ENCODE measurements at places on chromosomes 5 and 9.

DNA sequence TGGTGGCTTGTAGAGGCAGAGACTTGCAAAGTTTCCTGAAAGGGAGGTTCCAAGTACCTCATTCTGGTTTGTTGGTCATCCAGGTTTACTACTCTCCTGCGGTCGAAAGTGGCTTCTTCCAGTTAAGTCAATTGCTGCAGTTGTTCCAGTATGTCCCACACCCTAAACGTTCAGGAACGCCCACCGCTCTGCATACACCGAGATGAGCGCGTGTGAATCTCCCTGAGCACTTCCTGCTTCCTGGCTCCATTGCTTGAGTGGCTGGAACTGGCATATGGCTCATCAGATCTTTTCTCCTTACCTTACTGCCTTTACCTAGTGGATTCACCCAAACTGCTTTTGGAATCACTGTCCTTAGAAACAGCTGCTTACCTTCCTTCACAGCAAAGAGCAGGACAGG is 59.1 kb upstream of the GLIS3 start:
- no peak for DNase-seq

GRCh38 chr9:87613265-87614111 is 112.4 kb upstream of the CTSL start:
- no peak for DNase-seq

DNA sequence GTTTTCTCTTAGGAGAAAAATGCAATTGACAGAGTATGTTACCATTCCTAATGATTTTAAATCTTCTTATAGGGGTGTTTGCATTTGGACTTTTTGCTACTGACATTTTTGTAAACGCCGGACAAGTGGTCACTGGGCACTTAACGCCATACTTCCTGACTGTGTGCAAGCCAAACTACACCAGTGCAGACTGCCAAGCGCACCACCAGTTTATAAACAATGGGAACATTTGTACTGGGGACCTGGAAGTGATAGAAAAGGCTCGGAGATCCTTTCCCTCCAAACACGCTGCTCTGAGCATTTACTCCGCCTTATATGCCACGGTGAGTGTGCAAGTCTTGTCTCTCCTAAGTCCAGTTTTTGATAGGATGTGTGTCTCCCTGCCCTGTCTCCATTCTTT is 75.7 kb downstream of the BAAT start:
- DNase-seq = no peak

DNA sequence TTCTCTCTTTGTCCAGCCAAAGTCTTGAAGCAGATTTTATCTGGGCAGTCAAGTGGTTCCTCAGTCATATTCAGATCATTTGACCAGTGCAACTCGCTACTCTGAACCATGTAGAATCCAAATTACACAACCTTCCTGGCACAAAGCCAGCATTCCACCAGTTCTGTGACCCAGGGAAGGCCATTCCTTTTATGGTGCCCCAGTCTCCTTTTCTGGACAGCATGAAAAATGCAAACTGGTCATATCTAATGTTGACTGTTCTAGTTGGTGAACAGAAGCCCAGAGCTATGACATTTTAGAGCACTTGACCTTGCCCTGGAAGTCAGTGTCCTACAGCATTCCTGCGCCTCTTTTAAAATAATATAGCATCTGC is 364.6 kb downstream of the BRINP1 start:
- DNase-seq = peak; percentile 31

DNA sequence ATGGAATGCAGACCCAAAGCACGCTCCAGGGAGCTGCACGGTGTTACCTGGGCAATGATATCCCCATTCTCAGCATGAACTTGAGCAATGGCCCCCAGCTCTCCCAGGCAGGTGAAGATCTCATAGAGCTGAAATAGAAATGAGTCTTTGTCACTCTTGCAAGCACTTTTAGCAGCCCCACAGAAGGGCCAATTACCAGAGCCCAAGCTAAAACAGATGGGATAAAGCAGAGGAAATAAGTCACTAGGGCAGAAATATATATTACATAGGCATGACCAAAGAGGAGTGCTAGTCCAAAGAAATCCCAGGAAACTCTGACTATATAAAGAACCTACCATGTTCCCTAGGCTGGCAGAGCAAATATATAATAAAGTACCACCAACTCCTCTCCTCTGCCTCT is 97.3 kb downstream of the DPYSL3 start:
- no peak for DNase-seq

DNA sequence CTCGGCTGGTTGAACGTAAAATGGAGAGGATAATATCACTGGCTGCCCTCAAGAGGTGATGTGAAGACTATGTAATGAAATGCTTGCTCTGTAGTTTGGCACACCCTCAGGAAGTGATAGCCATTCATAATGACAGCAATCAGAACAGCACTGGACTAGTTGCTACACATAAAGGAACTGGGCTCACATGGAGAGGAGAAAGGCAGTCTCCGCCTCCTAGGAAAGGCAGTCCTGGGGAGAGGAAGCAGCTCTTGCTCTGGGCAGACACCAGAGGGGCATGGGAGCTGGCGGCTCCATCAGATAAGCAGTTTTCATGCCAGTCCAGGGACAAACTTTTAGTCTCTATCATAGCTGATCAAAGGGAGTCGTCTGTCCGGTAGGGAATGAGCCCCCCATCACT is 46.9 kb downstream of the ARHGEF37 start:
- no peak for DNase-seq

GRCh38 chr5:96088706-96089498 is 127.3 kb upstream of the ELL2 start:
- DNase-seq = no peak

DNA sequence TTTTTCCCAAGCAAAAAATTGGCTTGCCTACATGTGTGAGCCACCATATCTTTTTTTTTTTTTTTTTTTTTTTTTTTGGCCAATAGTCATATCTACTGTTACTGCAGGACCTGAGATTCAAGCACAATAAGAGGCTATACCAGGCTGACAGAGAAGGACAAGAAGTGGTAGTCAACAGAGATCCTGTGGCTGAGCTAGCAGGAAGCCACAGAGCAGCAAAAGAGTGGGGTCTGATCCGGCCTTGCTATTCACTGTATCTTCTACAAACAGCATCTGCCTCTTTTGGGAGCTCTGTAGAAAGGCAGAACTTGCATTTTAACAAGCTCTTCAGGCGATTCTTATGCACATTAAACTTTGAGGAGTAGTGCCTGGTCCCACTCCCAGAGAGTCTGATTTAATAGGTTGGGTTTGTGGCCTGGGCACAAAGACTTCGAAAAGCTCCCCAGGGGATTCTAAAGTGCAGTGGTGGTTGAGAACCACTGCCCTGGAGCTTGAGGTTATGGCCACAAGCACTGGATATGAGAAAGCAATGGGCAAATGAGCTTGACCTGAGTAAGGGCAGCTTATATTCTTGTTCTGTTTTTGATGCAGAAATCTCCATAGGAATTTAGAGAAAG is 162.8 kb downstream of the PIK3R1 start:
- DNase-seq = no peak

DNA sequence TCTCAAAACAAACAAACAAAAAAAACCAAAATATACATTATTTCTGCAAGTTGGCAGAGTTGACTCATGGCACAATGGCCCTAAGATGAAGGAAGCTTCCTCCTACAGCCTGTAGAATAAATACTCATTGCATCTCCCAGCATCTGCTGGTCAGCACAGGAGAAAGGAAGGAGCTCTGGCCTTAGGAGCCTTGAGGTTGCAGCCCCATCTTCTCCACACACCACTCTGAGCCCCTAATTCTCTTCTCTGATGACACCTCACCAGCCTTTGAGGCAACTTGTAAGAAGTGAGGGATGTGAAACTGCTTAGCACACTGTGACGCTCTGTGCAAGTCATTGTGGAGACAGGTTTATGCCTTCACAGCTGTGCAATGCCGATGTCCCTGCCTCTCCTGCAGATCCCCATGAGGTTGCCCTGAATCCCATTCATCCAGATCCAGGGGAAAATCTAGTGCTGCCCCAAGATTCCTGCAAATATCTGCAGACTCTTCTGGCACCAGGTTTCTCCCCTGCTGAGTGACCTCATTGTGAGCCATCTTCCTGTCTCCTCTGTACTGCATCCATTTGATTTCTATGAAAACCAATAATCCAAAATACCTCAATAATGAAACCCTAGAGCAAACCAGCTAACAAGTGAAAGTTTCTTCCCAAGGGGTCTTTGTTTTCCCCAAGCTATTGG is 65.3 kb upstream of the TGFBR1 start:
- DNase-seq = no peak

DNA sequence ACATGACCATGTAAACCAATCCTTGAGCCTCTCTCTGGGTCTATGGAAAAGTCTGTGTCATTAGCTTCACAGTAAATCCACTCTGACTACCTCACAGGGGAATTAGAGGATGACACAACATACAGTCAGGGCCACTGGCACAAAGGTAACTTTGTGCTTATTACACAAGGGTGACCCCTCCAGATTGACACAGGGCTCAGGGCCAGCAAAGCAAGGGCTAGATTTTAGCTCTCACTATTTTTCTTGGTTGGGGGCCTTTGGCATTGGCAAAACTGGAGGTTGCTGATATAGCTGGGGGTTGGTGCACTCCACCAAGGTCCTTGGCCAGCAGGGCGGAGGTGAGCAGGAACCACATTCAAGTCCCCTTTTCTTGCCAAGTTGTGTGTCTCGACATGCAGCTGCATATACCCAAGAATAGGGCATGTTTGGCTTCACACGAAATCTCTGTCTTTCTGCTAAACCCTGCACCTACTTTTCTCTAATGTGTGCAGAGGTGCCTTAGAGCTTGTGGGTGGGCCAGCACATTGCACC is 15.2 kb upstream of the OSMR start:
- DNase-seq = no peak

DNA sequence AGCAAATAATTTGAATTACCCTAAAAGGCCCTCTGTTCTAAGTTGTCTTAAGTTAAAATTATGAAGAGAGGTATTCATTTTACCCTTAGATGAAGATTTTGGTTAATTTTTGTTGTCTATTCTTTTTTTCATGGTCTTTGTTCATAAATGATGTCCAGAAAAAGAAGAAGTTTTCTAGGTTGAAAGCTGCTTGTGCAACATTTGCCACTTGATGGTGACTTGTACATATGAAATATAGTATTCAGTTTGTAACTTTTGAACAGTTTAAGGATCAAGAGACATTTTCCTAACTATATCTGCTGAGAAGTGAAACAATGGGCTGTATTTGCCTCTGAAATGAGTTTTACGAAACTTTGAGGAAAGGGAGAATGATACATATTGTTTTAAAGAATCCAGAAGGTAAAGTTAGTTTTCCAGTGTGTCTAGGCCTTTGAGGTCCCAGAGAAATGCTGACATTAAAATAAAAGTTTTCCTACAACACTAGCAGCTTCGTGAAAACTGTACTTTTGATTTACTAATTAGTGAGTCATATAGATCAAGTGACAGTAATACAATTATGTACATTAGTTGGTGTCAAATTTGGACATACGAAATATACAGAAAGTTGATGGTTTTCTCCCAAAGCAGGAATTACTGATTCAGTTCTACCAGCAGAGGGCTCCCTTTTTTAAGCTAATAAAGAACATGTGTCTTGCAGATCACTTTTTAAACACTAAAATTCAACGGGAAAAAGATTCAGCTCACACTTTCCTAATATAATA is 70.5 kb downstream of the PIK3R1 start:
- DNase-seq = no peak

- no peak for DNase-seq
Measured at GRCh38 chr5:129608350-129608749, 139.5 kb upstream of the MINAR2 start.

GRCh38 chr9:93678199-93679019 is 102.0 kb downstream of the PHF2 start:
- DNase-seq = no peak

GRCh38 chr5:80739496-80739895 is 84.7 kb upstream of the DHFR start:
- no peak for DNase-seq

DNA sequence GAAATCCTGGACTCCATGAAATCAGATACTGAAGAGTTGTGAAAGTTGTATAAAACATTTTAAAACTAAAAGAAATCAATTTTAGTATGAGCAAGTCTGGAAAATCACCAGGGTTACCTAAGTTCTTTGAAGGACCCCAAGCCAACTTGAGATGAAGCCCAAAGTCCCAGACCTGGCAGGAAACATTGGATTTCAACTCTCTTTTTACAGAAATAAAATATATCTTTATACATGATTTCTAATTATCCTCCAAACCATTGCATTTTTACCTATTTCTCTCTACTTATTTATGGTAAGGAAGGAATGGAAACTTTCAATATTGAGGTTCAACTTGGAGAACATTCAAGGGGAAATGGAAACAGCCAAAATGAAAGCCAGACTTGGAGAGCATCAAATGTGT is 390.6 kb upstream of the C9orf72 start:
- no peak for DNase-seq

DNA sequence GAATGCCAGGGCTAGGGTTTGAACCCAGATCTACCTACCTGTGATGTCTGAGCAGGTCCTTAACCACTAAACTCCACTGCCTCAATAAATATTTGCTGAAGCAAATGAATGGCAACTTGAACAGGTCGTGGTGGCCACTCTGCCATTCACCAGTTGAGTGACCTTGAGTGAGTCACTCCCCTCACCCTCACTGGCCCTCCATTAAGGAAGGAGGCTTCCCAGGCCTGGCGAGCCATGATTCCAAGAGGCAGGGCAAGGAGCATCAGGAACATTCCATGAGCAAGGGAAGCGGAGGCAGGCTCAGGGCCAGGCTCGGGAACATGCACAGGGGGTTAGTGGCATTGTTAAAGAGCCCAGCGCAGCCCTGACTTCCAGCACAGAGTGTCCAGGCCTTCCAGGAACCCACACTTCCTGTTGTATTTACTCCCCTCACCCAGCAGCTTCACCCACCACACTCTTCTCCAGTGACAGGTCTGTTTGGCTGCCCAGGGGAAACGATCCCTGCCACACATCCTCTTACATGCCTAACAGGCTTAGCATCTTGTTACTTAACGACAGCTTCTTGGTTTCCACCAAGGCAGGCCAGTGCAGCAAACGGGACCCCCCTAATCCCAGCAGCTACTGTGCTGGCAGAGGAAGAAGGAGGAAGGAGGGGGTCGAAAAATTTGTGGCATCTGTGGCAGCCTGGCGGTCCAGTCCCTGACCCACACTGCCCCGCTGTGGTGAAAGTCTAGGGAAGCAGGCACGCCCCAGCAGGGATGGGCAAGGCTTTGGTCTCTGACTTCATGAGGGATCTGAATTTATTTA is 43.7 kb upstream of the TTC1 start:
- DNase-seq = no peak

- DNase-seq = no peak
Measured at GRCh38 chr5:93724791-93725190, 16.6 kb downstream of the POU5F2 start.

GRCh38 chr9:119998614-119999013 is 581.4 kb downstream of the CDK5RAP2 start:
- no peak for DNase-seq

DNA sequence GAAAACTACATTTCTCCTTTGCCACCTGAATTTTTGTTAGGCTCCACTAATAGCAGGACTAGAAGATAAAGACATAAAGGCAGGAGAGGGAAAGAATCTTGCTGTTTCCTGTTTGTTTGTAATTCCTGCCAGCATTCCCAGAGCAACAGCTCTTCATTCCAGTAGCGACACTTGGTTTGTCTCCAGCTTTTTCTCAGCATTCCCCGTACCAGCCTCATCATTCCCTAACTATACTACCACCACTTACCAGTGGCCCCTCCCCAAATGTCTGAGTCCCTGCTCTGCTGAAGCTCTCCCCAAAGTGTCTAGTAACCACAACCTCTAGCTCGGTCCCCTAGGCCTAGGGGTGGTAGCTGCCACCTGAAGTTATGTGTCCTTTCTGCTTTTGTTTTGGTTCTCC is 18.6 kb downstream of the CETN3 start:
- no peak for DNase-seq
